Nasal cavity respiratory epithelium epithelial cell of viscerocranial mucosa (primary cell): ENCODE measurements at places on chromosomes 1 and 21. TPM values are rescaled to one million over a fixed set of nuclear protein-coding genes. Genes with fewer than 3 reads are reported as not detected.

Gene CAMK1G
- not detected in 2 replicates for total RNA-seq

Gene HMCN1
- 0.85 and 1.0 TPM in 2 replicates for total RNA-seq

Gene LDLRAD1
- under 0.01 and 0.43 TPM in 2 replicates for total RNA-seq

Gene RNU1-1
- total RNA-seq = under 0.01 TPM in 2 replicates

Gene OPTC
- total RNA-seq = not detected in 2 replicates

Gene SPRR5
- total RNA-seq = not detected in 2 replicates
